IPS-NIHi11 (cell line): ENCODE measurements at places on chromosomes 5 and 9.

DNA sequence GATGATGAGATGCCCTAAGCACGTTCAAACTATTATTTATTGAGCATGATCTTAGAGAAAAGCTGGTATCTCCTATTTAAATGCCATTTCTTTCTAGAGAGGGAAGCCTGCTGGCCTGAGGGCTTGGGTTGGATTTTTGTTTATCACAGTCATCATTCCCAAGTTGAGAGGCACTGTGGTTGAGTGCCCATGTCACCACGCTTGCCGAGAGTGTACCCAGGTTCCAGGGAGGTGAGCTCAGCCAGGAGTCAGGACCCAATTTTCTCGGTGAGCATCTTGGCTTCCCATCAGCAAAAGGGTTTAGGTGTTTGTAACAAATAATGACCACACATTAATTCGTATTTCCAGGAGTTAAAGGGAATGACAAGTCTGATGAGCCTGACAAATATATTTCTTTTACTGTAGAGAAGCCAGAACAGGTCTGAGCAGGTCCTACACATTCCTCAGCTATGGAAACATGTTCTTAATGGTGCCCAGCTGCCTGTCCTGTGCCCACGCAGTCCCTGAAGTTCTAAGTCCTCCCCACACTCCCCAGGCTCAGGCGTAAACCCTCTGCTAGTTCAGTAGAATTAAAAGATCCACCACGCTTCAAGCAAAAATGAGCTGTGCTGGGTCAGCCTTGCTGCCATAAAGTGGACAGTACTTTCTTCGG lies 258.9 kb upstream of the IRX2 start:
- DNase-seq = no peak

- no peak for DNase-seq
Measured at GRCh38 chr5:124050120-124050770, 538.3 kb downstream of the CSNK1G3 start.

DNA sequence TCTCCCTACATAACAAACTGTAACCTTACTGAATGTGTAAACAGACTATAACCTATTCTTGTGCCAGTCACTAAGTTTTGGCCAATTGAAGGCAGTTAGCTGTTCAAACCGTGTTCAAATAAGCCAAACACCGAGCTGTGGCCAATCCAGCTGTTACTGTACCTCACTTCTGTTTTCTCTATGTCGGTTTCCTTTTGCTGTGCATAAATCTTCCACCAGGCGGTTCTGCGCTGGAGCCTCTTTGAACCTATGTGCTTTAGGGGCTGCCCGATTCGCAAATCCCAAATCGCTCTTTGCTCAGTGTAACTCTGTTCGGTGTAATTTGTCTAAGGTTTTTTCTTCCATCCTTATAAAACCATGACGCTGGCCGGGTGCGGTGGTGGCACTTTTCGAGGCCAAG lies 31.8 kb downstream of the F2R start:
- DNase-seq = no peak

GRCh38 chr5:147989239-147989638 lies 74.5 kb upstream of the SPINK5 start:
- DNase-seq = no peak

GRCh38 chr9:124126648-124127646 lies 115.4 kb downstream of the LHX2 start:
- peak; percentile 88 for DNase-seq
